ENCODE measurements at places on chromosomes 4 and X.

DNA sequence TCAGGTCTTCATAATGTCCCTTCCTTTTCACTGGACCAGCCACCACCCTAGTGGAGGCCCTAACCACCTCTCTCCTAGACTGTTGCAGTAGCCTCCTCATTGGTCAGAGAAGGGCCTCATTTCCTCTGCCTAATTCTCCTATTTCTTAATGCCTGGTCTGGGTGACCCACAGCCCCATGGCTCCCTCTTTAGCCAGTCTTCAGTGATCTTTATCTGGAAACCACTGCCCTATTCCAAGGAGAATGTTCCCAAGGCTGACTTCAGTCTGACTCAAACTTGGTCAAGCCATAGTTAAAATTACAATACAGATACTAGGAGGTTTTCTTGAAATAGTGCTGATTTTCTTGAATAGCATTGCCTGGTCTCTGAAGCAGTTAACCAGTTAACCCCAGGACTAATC is 53.6 kb upstream of the PRPS1 start:
- no peak for DNase-seq

DNA sequence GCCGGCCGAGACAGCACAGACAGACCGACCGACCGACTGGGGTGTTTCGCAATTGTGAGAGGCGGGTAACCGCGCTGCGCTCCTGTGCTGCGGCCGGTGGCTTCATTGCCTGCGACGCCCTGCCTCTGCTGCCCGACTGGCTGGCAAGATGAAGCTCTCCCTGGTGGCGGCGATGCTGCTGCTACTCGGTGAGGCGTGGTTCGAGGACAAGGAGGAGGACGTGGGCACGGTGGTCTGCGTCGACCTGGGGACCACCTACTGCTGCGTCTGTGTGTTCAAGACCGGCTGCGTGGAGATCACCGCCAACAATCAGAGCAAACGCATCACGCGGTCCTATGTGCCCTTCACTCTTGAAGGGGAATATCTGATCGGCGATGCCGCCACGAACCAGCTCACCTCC is 565.7 kb upstream of the SMIM31 start:
- no peak for DNase-seq

DNA sequence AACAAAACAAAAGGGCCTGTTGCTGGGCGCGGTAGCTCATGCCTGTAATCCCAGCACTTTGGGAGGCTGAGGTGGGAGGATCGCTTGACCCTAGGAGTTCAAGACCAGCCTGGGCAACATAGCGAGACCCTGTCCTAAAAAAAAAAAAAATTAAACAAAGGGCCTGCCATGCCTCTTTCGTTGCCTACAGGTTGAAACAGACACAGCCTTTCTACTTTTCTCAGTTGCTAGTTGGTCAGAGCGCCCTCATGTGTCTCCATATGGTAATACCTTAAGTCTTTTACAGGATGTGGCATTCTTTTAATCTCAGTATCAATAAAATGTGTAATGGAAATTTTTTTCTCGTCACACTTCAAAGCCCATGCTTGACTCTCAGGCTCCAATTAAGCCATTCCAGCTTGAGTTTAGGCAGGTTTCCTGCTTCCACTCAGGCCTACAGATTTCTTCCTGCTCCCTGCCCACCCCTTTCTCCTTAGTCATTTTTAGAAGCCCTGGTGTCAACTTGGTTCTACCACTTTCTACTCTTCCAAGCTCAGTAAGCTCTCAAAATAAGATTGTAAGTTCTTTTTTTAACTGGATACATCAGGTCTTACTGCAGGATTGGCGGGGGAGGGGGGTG is 4.6 kb upstream of the SOWAHD start:
- DNase-seq: peak; percentile 76

- no peak for DNase-seq
Measured at GRCh38 chr4:56469489-56470210, 2.2 kb downstream of the SRP72 start.

DNA sequence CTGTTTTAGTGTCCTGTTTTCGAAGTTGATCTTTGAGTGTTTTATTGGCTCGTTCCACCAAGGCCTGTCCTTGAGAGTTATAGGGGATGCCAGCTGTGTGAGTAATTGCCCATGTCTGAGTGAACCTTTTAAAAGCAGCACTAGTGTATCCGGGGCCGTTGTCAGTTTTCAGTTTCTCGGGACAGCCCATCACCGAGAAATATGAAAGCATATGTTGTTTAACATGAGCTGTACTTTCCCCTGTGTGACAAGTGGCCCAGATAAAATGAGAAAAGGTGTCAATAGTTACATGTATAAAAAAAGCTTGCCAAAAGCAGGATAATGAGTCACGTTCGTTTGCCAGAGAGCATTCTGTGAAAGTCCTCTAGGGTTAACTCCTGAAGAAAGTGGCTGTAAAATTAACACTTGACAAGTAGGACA is 48.6 kb upstream of the RASSF6 start:
- DNase-seq: no peak

All from OCI-M1 (cell line).